HFFc6 (cell line): ENCODE measurements at places on chromosomes 3 and 15. TPM values are rescaled to one million over a fixed set of nuclear protein-coding genes. Genes with fewer than 3 reads are reported as not detected.

DNA sequence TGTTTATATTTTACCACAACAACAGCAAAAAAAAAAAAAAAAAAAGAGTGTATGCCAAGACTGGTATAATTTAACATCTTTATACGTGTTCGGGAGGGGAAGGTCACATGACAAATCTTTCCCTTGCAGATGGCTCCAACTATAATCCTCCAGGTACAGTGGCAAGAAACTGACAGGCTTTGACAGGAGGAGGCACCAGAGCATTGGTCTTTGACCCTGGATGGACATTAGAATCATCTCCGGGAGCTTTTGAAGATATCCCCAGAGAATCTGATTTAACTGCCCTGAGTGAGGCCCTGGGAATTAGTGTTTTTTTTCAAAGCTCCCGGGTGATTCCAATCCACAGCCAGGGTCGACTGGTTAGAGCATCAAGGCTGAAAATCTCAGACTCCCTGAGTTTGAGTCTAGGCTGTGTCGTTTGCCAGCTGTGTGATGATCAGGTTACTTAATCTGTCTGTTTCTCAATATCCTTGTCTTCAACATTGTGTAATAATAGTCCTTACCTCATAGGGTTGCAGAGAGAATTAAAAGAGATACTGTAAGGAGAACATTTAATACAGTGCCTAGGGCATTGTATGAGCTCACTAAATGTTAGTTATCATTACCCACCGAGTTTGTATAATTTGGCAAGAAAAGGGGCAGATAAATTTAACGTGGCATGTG lies 8.9 kb upstream of the SEMA5B start:
- DNase-seq = no peak

DNA sequence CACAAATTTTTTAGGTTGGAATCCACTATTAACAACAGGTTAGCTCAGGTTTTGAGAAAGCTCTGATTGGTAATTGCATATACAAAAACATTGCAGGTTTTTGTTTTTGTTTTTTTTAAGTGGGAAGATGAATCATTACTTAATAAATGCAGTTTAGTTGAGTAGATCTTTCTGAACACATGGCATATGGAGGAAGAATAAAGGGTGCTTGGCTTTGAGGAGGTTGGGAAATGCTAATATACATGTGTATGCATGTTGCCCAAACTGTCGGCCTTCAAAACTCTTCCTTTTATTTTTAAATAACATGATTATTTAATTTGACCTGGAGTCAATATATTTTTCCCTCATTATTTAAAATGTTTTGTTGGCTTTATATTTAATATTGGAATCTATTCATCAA lies 32.8 kb downstream of the ZBTB38 start:
- no peak for DNase-seq

GRCh38 chr3:168250415-168250861 lies 154.7 kb upstream of the GOLIM4 start:
- no peak for DNase-seq

GRCh38 chr15:61715082-61715481 lies 345.2 kb downstream of the VPS13C start:
- DNase-seq = no peak

DNA sequence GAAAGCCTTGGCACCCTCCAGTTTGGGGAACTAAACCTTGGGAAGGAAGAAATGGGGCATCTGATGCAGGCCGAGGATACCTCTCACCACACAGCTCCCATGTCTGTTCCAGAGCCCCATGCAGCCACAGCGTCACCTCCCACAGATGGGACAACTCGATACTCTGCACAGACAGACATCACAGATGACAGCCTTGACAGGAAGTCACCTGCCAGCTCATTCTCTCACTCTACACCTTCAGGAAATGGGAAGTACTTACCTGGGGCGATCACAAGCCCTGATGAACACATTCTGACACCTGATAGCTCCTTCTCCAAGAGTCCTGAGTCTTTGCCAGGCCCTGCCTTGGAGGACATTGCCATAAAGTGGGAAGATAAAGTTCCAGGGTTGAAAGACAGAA lies 7.7 kb downstream of the MAP1A start:
- DNase-seq = no peak

- DNase-seq = no peak
Measured at GRCh38 chr3:61092870-61093269, 158.4 kb downstream of the FHIT start.

DNA sequence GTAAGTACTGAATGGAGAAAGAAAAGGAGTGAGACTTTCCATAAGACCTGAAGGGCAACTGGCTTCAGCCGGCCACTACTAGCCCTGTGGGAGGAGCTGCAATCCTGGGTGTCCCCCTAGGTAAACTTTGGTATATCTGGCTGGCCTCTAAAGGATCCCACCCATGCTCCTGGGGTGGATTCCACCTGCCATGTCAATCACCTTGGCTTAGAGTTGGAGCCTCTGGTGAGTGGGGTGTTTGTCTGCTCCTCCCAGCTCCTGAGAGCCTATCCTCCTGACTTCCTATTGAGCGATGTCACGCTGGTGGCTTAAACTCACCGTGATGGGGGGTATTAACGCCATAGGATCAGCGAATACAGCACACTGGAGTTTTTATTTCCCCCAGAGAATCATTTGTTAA lies 2.6 kb downstream of the SPTBN5 start:
- DNase-seq = no peak

GRCh38 chr3:78249294-78249693 lies 1209.4 kb downstream of the ROBO2 start:
- no peak for DNase-seq

GRCh38 chr15:79609506-79609905 lies 177.4 kb downstream of the MINAR1 start:
- no peak for DNase-seq

DNA sequence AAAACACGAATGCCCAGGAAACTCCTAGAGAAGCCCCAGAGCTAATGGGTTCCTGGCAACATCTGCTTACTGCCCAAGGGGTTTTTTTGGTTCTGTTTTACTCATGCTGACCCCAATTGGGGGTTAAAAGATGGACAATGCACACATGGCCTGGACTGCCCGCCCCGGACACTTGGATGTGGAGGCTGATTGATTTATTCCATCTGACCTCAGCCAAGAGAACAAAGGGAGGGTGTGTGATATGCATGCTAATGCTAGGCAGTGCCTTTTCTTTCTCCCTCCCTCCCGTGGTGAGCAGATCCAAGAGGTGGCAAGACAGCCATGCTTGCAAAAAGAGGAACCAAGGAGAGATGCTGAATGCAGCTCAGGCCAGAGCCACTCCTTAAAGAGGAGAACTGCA lies 3.3 kb upstream of the LRTM1 start:
- DNase-seq = no peak

- DNase-seq = no peak
Measured at GRCh38 chr3:80227216-80227615, 459.4 kb upstream of the ROBO1 start.

- no peak for DNase-seq
Measured at GRCh38 chr15:90018216-90018831, 17.2 kb downstream of the ZNF710 start.

GRCh38 chr3:182180654-182181385 lies 469.1 kb downstream of the SOX2 start:
- DNase-seq = no peak

DNA sequence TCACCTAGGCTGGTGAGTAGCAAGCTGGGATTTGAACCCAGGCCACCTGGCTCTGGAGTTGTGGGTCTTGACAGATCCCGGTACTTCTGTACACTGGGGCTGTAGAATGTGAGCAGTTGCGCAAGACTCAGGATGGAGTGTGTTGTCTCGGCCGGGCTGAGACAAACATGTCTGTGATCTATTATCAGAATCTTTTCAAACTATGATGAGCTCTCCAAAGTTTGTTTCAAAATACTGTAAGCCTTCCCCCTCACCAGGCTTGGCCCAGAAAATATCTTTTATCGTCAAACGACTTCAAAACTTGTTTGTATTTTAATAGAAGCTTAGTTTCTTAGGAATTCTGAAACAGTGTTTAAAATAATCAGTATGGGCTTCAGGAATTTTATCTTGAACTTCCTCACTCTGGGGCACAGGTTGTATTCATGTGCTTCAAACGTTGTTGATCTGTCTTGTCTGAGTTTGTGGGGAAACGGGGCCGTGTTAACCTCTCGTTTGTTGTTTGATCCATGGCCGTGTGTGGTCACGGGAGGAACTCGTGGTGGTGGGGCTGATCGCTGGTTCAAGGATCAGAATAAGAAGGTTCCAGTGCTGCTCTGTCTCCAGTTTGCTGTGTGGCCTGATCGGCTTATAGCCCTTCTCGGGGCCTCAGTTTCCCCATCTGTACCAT lies 40.3 kb upstream of the TFRC start:
- DNase-seq = no peak

- DNase-seq = peak; percentile 71
Measured at GRCh38 chr3:23455775-23456174, 252.6 kb downstream of the UBE2E2 start.

DNA sequence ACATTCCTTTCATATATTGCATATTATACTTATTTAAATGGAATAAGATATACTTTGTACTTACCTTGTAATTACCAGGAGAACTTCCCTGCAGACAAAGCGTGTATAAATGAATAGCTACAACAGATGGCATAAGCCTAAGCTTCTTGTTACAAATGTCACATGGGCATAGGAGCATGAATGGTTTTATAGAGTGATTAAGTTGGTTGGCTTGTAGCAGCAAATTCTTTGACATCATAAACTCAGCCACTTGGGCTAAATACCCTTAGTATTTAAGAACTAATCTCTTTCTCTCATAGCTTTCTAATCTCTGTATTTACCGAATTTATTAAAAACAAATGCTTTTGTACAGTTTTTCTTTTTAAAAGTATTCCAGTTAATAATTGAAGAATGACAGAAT lies at the start of gene UBAP1L:
Gene UBAP1L (minus strand): TSS at position 115 of the 400 bp plus-strand sequence. CDS start 8,985 bp downstream, outside the sequence.
- peak; percentile 18 for DNase-seq

GRCh38 chr15:70227147-70227546 lies 129.4 kb upstream of the TLE3 start:
- DNase-seq = no peak

GRCh38 chr3:123587401-123587800 lies 2.5 kb upstream of the HACD2 start:
- DNase-seq = no peak

GRCh38 chr3:33578325-33579177 lies 138.3 kb upstream of the UBP1 start:
- peak; percentile 74 for DNase-seq

- peak; percentile 67 for DNase-seq
Measured at GRCh38 chr3:119293871-119294695, at the start of gene ARHGAP31. Gene ARHGAP31, plus strand, starts transcription at chr3:119294383. Its CDS starts 522 bp downstream, at chr3:119294905.

DNA sequence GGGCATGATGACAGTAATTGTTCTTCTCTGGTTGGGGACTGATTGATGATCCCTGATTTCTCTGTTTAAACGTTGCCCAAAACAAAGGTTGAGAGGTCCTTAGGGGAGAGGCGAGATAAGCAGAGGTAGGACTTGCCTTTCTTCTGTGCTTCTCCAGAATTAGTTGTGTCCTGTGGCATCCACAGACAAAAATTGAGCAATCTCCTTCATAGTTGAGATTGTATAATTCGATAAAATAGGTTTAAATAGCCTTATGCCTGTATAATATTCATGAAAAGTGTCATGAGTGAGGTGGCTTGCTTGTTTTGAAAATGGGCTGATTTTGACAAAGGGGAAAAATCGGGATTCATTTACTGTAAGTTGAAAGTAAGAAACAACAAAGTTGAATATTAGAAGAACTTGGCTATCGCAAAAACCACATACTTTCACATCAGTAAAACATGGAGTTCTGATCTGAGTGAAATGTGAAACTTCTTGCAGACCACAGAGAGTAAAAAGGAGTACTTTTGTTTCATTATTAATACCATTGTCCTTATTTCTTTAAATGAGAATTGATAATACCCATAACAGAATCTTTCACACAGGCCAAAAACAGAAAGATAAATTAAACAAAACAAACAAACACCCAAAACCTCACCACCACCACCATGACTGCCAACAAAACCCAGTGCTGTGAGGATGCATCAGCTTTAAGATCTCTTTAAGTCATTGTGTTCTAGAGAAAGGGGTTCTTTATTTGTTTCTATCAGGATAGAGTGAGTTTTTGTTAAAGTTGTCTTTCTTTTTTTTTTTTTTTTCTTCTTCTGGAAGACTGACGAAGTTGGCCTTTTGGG lies 155.7 kb downstream of the LPP start:
- no peak for DNase-seq

- no peak for DNase-seq
Measured at GRCh38 chr3:129604767-129605166, 1.7 kb downstream of the PLXND1 start.

DNA sequence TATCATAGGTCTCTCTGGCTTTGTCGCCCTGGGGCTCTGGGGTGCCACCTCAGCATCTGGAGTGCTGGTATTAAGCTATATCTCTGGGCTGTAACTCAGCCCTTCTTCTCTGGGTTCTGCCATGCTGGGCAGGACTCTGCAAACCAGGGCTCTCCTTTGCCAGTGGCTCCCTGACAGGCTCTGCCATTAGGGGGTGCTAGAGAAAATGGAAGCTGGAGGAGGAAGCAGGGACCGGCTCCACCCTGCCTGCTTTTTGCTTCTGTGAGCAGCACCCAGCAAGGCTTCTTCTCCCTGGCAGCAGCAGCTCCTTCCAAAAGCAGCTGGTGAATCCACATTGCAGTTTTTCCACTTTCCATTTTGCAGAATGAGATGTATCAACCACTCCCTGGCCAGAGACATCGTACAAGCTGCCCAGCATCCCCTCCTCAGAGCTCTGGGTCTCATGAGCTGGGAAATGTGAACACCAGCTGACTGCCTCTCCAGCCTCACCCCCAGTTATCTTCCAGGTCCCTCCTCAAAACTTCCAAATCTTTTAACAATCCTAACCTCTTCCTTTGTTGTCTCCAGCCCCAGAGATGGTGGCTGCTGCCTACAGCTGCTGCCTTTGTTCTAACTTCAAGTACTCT lies 165.0 kb downstream of the ABHD5 start:
- DNase-seq = peak; percentile 63

DNA sequence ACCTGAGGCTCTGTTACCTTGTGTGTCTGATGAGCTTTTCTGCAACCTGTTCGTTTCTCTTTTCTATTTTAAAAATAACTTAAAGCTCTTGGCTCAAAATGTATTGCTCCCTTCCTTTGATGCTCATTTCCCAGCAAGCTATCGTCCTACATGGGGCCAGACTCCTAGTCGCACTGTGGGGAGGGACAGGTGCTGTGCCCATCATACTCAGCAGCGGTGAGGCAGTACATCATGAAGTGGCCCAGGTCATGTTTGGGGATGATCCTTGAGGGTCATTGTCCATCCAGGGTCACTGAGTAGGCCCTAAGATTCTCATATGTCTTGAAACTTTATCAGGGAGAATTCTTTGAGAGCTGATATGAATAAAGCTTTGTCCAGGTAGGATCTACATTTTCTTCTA lies 41.1 kb downstream of the PTH1R start:
- no peak for DNase-seq

GRCh38 chr3:125161607-125162219 lies 50.8 kb downstream of the SLC12A8 start:
- no peak for DNase-seq

The PDIA3 gene
- total RNA-seq = 613 to 714 TPM (median 637 TPM) in 3 replicates

The TGM5 gene
- not detected in 2 replicates for total RNA-seq

The LMLN gene
- 6.5 to 6.7 TPM (median 6.6 TPM) in 3 replicates for total RNA-seq

The DLEC1 gene
- 0.08 TPM in 1 of 2 replicates, not detected in the other for total RNA-seq

The TGFBR2 gene
- 78.5 to 121 TPM (median 97.6 TPM) in 3 replicates for total RNA-seq

The RTP3 gene
- total RNA-seq = not detected in 3 replicates

The DCBLD2 gene
- total RNA-seq = 204 to 436 TPM (median 318 TPM) in 3 replicates

The LMOD3 gene
- not detected in 3 replicates for total RNA-seq

The ARID3B gene
- total RNA-seq = 1.5 to 2.1 TPM (median 1.8 TPM) in 3 replicates

The HTR3E gene
- not detected in 3 replicates for total RNA-seq

The CHRNA5 gene
- total RNA-seq = 1.5 to 2.1 TPM (median 2.1 TPM) in 3 replicates

The GOLGA8S gene
- not detected in 3 replicates for total RNA-seq

The GBE1 gene
- 74.7 to 93.3 TPM (median 74.8 TPM) in 3 replicates for total RNA-seq

The TTC21A gene
- 1.7 to 2.1 TPM (median 2.1 TPM) in 3 replicates for total RNA-seq

The LMAN1L gene
- total RNA-seq = not detected in 3 replicates

The KLF15 gene
- 0.56 to 0.87 TPM (median 0.84 TPM) in 3 replicates for total RNA-seq

The SLC6A20 gene
- not detected in 2 replicates for total RNA-seq

The SLC28A2 gene
- total RNA-seq = not detected in 3 replicates

The SV2B gene
- not detected in 3 replicates for total RNA-seq

The SMCO1 gene
- not detected in 3 replicates for total RNA-seq
